A549 treated with RU486 at 1 μM for 4 hours (cell line): ENCODE measurements at places on chromosomes 7 and 10. TPM values are rescaled to one million over a fixed set of nuclear protein-coding genes. Genes with fewer than 3 reads are reported as not detected.

The ZWINT gene
- 82.6 to 106 TPM (median 88.6 TPM) in 5 replicates for total RNA-seq

The RGS10 gene
- total RNA-seq = 48.2 to 53.5 TPM (median 51.6 TPM) in 5 replicates

The FAM185A gene
- 5.9 to 9.4 TPM (median 8.1 TPM) in 5 replicates for total RNA-seq

The DNAJB12 gene
- 30.3 to 34.4 TPM (median 32.6 TPM) in 5 replicates for total RNA-seq
